ENCODE measurements at places on chromosomes 7 and 10.

DNA sequence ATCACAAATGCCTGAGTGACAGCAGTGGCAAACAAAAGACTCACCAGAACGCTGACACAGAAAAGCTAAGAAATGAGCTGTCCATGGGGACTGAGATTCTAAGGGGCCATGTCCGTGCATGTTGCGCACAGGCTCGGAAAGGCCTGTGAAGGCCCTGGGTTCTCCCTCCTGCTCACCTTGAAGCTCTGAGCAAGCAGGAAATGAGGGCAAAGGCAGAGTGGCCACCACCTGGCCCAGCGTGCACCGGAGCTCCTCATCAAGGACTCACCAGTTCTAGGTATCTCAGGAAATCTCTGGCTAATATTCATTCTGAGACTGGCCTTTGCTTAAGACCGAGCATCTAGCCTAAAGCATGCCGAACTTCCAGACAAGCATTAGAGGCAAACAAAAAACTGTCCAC is 52.7 kb downstream of the MAD1L1 start:
- DNase-seq: no peak

DNA sequence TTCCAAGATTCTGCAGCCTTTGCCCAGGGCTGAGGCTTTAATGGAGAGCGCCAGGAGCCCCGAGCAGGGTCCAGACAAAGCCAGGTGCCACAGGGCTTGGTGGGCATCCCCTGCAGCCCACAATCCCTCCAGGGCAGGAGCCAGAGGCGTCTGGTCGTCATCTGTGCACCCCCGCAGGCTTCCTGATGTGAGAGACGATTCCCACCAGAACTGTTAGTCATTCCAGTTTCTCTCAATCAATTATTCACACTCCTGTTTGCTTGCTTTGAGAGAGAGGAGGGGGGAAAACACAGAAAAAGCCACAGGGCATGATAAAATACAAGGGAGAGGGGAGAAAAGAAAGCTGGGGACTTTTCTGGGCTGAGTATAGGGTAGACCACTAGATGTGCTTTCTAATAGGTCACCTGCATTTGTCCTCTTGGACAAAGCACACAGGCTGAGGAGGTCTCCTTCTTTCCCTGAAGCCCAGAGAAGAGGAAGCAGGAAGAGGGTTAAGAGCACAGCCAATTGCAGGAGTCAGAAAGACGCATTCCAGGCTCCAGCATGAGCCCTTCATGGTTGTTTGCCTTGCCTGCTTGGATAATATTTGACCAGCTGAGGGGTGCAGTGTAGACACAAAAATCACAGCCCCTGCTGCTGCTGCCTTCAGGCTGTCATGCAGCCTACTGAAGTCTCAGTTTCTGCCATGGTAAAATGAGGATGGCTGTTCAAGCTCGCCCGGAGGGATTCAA is 194.4 kb downstream of the PLXNA4 start:
- no peak for DNase-seq

- DNase-seq: no peak
These were observed 77.8 kb downstream of the TCF7L2 start for GRCh38 chr10:113027574-113028455.

DNA sequence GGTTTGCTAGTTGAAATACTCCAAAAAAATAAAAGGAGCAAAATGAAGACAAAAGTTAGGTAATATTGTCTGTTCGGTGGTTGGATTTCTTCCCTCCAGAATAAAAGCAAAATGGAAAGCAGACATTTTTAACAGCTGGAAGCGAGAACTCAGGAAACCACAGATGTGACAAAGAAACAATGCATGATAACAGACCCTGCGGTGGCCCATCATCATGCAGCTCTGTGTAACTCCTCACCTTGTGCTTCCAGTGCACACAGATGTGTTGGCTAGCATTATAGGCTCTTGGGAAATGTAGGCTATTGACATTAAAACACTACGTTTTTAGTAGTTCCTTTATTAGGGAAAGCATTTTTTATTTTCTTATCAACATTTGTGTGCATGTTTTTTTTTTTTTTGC is 53.9 kb upstream of the ARL4A start:
- DNase-seq: no peak

DNA sequence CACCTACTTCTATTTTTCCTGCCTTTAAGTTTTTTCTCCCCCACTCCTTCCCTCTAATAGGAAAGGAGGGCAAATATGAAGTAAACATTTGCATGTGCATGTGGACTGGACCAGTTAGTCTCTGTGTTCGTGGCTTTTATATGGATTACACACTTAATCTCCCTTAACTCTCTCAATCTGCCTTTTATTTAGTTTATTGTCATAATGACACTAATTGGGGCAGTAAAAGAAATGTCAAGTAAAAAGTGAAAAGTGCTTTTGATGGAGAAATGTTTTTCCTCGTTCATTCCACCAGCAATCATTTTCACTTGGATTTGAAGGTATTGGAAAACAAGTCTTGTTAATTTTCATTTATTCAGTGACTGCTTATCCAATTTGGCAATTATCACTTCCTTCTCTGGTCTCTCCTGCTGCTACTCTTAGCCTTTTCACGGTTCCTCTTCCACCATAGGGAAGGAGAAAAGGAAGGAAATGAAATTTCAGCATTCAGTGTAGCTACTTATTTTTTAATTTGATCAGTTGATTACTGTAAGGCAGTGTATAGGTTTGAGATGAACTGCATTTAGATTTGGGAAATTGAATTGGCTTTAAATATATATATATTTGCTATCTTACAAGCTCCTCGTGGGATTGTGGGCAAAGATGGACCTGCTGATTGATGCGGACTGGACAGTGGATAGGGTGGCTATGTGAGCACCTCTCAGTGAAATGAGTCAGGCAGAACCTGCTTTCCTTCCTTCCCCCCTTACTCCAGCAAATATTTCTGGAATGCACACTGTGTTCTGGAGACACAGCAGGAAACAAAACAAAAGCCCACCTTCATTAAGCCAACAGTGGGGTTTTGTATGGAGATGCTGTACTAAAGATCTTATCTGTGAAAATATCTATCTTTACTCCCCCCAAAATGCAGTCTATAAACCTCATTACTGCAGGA is 77.5 kb downstream of the LRRC4 start:
- DNase-seq: no peak

DNA sequence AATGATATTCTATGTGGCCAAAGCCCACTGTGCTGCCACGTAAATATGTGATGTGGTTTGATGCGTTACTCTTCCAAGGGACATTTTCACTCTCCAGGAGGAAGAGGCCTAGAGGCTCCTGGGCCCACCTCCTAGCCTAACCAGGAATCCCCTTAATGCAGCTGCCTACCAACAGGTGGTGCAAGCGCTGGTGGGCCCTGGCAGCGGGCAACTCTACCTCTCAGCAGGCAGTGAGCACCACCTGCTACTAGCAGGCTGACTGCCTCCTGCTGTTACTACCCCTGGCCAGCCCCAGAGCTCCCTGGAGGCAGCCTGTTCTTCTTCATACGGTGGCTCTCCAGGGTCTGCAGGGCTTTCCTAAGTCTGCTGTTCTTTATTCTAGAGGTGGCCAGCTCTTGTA is 62.8 kb downstream of the CDH23 start:
- no peak for DNase-seq

- no peak for DNase-seq
These were observed 1039.7 kb downstream of the NRG3 start for GRCh38 chr10:82914655-82915136.

- DNase-seq: no peak
These were observed 237.8 kb downstream of the KIAA1217 start for GRCh38 chr10:24446739-24447138.

DNA sequence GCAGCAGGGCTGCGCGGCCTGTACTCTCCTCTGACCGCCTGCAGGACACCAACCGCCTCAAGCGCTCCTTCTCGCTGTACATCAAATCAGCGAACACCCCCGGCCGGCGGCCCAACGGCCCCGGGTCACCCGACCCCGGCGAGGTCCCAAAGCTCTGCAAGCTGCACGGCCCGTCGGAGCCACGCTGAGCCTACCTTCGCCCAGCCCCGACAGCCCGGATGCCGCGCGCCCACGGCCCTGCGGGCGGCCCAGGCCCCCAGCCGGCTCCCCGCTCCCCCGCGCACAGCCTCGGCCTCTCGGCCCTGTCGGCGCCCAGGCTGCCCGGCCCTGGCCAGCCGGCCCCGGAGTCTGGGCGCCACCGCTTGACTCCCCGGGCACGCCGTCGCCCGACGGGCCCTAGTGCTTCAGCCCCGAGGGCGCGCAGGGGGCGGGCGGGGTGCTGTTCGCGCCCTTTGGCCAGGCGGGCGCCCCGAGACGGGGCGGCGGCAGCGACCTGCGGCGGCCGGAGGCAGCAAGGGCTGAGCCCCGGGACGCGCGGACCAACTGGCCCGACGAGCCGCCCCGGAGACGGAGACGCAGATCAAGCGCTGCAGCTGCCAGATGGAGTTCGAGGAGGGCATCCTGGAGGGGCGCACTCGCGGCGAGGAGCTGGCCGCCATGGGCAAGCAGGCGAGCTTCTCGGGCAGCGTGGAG is 11.1 kb upstream of the SEC24C start:
- DNase-seq: no peak

GRCh38 chr10:98259606-98260315 is 8.2 kb downstream of the LOXL4 start:
- no peak for DNase-seq

GRCh38 chr10:120506674-120507073 is 49.6 kb downstream of the PLPP4 start:
- no peak for DNase-seq

- DNase-seq: no peak
These were observed 175.5 kb downstream of the ADARB2 start for GRCh38 chr10:1561731-1562337.

- no peak for DNase-seq
These were observed 77.7 kb upstream of the GPR37 start for GRCh38 chr7:124843336-124843735.

DNA sequence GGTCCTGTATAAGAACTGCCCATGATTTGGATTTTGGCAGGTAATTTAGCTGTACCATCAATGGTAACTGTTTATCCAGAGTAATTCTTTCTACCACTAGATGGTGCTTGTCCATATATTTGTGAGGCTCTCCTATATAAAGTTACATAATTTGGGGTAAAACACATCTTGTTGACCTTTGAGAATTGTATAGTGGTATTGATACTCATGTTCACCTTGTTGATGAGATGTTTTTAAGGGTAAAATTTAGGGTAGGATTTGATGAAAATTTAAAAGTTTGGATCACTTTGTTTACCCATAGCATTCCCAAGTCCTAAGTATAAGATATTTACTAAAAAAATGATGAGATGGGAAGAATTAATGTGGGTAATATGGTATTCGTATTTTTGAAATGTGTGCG is 31.6 kb downstream of the ST7 start:
- no peak for DNase-seq

DNA sequence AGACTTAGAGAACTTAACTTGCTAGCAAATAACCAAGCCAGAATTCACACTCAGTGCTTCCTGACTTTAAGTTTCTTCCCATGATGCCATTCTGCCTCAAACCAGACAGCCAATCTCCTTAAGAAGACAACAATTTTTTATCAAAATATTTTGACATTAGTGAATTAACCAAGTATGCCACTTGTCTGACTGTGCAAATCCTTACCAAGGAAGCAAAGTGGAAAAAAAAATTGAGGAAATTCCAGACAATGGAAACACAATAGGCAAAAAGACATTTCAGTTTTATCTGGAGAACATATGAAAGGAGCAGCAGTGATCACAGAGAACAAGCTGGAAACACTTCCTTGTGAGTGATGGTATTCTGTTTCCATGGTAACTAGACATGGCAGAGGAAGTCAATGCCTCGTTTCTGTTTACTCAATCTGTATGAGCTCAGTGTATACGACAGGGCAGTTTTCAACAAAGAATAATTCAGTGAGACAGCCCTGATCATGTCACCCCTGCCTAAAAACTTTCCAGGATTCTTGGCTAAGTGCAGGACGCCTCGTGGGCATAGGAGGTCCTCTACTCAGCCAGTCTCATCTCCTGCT is 114.2 kb downstream of the DYNC1I1 start:
- DNase-seq: no peak

GRCh38 chr10:129962872-129963640 is 1.0 kb downstream of the EBF3 start:
- DNase-seq: no peak

DNA sequence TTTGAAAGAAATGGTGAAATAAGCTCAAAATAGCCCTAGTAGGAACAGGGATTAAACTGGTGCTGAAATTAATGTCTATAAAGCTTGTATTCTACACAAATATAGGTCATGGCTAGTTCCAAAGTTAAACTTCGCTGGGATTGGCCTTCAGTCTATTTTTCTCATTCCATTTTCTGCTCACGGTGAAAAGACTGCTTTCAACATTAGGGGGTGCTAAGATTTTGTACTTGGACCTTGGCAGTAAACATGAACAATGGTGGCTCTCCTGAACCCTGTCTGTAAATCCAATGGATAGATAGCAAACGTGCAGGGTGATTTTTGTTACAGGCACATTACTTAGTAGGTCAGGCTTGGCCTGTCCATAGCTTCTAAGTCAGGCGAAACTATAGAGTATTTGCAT is 36.0 kb upstream of the RSU1 start:
- DNase-seq: no peak

- DNase-seq: no peak
These were observed 113.9 kb downstream of the FAM107B start for GRCh38 chr10:14660831-14661230.

- no peak for DNase-seq
These were observed 22.2 kb upstream of the LYZL1 start for GRCh38 chr10:29266641-29267040.

- no peak for DNase-seq
These were observed 13.1 kb downstream of the TAS2R41 start for GRCh38 chr7:143490717-143491306.

- DNase-seq: no peak
These were observed 83.1 kb downstream of the SH3PXD2A start for GRCh38 chr10:103772096-103772845.

GRCh38 chr7:12470930-12471329 is 67.3 kb upstream of the VWDE start:
- no peak for DNase-seq

GRCh38 chr7:27686315-27686714 is 23.6 kb upstream of the HIBADH start:
- no peak for DNase-seq

- no peak for DNase-seq
These were observed 5.3 kb upstream of the CUZD1 start for GRCh38 chr10:122850705-122851640.
